ENCODE measurements at places on chromosomes 6 and 20. TPM values are rescaled to one million over a fixed set of nuclear protein-coding genes. Genes with fewer than 3 reads are reported as not detected.

NFATC2 gene
- polyA plus RNA-seq: 6.7 TPM

PTCHD4 gene
- not detected for polyA plus RNA-seq

GRCh38 chr20:51360451-51361201 lies 181.9 kb downstream of the NFATC2 start:
- H3K27ac ChIP-seq: no peak overlapping the region
- H3K4me3 ChIP-seq: no peak overlapping the region

- no peak overlapping the region for H3K27ac ChIP-seq
- DNase-seq: no peak
- no peak overlapping the region for H3K4me3 ChIP-seq
- no peaks in the 10 kb centered on the region for H3K4me1 ChIP-seq
- peaks cover 6% of the 10 kb centered on the region for H3K36me3 ChIP-seq
Observed at GRCh38 chr6:148392671-148393070, 50.0 kb downstream of the SASH1 start.

DNA sequence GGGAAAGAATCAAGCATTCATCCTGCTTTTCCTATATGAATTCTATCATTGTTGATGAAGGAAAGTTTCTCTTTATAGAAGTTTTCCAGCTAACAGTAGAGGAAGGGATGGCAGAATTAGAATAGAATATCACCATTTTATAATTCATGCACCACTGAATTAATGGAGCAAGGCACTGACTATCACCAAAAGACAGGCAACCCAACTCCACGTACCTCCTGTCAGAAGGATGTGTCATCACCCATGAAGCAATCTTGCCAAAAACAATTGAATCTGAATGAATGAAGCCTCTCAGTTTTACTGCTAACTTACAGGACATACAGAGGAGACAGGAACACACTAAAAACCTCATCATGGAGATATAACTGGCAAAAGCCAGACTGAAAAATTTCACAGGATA lies 122.4 kb downstream of the NFATC2 start:
- H3K27me3 ChIP-seq: no peaks in the 10 kb centered on the region
- DNase-seq: no peak
- H3K4me3 ChIP-seq: no peak overlapping the region
- H3K4me1 ChIP-seq: no peaks in the 10 kb centered on the region

CD24 gene
- 41.1 TPM for polyA plus RNA-seq

DNA sequence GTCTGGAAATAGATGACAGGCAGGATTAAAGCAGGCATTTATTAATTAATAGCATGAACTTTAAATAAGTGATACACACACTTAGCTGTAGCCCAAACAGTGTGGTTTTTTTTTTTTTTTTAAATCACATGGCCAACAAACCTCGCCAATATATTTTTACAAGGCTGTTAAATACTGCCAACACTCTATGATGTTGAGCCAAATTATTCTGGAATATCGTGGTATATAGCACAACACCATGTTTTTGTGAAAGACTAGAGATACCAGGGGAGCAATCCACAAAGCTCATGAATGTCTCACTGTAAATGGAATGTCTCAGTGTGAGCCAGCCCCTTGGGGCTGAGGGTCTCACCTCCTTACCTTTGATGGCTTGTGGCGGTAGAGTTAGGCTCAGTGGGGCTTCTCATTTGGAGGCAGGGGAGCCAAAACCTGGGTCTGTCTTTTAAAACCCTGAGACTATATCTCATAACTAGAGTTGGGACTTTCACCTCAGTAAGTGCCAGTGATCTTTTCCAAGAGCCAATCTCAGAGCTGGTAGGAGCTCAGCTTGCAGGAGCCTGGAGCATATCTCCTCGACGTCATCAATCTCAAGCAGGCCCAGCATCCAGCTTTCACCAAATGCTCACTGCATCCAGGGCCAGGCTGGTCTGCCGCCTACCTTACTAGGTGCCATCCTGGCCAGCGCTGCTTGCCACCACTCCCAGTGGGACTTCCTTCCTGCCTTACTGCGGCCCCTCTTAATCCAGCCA lies 78.5 kb upstream of the FAM184A start:
- no peak for DNase-seq
- H3K36me3 ChIP-seq: no peaks in the 10 kb centered on the region
- H3K27me3 ChIP-seq: no peaks in the 10 kb centered on the region
- H3K27ac ChIP-seq: no peak overlapping the region
